ENCODE measurements at places on chromosomes 3 and 15.

GRCh38 chr3:32422943-32423342 lies 31.3 kb downstream of the CMTM7 start:
- no peak for DNase-seq

DNA sequence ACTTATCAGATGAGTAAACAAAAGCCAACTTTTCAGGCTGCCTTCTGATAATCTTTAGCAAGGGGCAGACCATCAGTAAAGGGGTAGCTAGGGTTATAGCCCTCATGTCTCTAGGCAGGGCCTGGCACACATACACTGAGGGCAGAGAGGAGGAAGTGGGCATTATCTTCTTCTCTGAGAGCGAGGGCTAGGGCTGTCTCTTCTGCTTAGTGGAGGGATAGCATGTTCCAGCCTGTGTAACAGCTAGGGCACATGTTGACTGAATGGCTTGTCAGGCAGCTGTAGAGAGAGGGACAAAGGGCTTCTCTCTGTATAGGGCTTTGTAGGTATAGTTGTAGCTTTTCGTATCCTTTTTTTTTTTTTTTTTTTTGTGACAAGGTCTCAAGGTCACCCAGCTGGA lies 17.8 kb downstream of the CRTC3 start:
- DNase-seq: no peak

DNA sequence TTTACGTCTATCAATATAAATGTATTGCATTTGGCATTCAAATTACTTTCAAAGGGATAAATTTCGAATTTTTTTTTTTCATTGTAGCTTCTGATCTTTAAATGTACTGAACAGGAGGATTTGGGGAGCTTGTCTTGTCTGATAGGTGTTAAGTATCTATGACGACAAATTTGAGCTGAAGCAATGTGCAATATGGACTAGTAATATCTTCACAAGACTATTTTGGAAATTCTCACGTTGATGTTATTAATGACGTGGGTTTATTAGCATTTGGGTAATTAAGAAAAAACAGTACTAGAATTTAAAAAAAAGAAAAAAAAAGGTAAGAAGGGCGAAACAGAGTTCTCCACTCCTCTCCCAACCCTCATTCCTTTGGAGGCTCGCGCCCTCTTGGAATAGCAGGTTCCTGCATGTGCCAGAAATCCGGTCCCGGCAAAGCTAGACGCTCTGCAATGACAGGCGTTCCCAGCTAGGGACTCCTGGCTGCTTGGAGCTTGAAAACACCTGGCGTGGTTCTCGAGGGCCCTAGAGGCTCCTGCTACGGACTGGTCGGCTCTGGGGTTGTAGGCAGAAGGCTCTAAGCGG lies 648 bp upstream of the P2RY1 start:
- DNase-seq: no peak

GRCh38 chr3:194250098-194251002 lies 100.8 kb downstream of the CPN2 start:
- DNase-seq: peak; percentile 87

DNA sequence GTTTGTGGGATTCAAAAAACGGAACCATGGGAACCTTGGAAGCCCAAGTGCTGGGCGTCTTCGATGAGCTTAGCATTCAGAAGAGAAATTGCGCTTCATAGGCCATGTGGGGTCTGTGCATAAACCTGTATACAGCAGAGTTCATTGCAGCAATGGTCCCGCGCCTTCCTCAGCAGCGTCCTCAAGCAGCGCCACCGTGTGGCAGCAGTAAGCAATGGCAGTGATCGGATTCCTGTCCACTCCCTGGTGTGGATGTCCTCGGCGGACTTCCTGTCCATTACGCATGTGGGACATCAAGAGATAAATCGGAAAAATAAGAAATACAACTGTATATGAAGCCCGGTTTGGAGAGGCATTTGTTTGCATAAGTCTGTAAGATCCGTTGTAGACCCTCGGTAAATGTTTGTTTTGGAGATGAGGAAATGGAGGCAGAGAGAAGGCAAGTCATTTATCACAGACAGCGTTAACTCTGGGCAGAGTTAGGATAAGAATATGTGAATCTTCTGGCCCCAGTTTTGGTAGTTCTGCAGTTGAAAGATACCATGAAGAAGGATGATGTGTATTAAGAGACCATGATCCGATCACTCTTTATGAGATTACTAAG lies 57.7 kb downstream of the CNTN4 start:
- no peak for DNase-seq

DNA sequence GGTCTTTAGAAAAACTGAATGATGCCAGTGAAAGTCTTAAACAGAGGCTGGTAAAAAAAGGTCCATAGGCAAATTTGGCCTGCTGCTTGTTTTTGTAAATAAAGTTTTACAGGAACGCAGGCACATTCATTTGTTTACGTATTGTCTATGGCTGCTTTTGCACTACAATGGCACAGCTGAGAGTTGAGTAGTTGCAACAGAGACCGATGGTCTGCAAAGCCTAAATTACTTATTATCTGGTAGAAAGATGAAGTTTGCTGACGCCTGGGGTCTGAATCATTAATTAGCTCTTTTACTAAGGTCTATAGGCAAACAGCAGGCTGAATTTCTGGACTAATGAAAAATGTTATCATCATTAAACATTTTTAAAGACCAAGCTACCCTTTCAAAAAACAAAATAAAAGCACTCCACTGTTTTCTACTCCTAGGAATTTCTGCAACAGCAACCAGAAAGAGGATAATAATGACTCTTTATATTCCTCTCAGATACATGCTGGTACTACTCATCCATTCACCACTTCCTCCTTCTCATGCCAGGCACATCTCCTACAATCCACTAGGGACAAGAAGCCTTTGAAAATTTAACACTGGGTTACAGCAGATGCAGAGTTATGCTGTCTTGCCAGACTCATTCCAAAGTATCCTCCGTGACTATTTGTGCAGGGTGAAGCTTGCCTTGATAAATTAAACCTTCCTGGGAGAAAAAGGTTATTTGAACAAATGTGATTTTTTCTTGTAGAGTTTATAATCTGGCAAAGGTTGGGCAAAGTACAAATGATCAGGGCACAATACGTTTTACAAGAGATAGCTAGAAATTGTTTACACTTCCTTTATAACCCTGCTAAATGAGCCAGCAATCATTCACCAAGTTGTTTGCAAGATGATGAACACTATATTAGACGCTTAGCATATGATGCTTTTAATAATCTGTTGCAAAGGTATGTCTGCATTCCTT lies 6.0 kb downstream of the GATM start:
- DNase-seq: no peak

GRCh38 chr3:113105093-113105449 lies 106.3 kb upstream of the BOC start:
- DNase-seq: no peak

- DNase-seq: no peak
Observed at GRCh38 chr15:79572691-79573404, 140.7 kb downstream of the MINAR1 start.

GRCh38 chr3:170171563-170171962 lies 10.0 kb downstream of the PHC3 start:
- no peak for DNase-seq

GRCh38 chr3:4939276-4939675 lies 40.0 kb upstream of the BHLHE40 start:
- no peak for DNase-seq

DNA sequence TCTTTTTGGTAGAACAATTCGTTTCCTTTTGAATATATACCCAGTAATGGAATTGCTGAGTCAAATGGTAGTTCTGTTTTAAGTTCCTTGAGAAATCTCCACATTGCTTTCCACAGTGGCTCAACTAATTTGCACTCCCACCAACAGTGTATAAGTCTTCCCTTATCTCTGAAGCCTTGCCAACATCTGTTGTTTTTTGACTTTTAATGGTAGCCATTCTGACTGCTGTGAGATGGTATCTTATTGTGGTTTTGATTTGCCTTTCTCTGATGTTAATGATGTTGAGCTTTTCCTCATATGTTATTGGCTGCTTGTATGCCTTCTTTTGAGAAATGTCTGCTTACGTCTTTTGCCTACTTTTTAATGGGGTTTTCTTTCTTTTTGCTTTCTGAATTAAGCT lies 270.6 kb upstream of the MEIS2 start:
- DNase-seq: no peak

GRCh38 chr3:171700653-171701052 lies 109.6 kb downstream of the PLD1 start:
- no peak for DNase-seq

GRCh38 chr15:34514251-34514670 lies 69.2 kb downstream of the GOLGA8B start:
- DNase-seq: peak; percentile 6

GRCh38 chr15:96700555-96700954 lies 370.1 kb downstream of the NR2F2 start:
- DNase-seq: no peak

GRCh38 chr3:71063773-71064290 lies 519.7 kb downstream of the FOXP1 start:
- DNase-seq: no peak

DNA sequence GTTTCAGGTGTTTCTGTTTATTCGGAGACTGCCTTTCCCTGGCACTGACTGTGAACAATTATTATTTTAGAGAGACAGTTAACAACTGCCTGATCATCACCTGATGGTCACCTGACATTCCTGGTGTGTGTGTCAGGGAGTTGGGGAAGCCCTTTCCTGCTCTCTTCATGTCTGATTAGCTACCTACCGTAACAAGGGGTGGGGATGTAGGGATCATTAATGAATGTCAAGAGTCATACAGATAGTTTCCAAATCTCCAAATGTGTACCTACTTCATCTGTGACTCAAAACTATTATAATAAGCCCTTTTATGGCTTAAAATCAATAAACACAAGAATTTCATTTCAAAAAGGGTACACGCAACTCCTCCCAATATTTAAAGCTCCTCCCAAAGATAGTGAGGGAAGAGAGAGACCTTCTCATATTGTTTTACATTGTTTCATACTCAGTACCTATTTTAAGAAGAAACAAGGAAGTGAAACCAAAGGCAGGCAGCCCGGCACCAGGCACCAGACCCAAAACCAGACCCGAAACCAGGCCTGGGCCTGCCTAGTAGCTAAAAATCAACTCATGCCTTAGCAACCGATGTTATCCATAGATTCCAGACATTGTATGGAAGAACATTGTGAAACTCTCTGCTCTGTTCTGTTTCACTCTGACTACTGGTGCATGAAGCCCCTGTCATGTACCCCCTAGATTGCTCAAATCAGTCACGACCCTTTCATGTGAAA lies 844.9 kb upstream of the ALCAM start:
- no peak for DNase-seq

- peak; percentile 44 for DNase-seq
Observed at GRCh38 chr3:156665291-156665690, 9.1 kb upstream of the TIPARP start.

GRCh38 chr3:46996689-46997452 lies 17.4 kb downstream of the NBEAL2 start:
- no peak for DNase-seq

DNA sequence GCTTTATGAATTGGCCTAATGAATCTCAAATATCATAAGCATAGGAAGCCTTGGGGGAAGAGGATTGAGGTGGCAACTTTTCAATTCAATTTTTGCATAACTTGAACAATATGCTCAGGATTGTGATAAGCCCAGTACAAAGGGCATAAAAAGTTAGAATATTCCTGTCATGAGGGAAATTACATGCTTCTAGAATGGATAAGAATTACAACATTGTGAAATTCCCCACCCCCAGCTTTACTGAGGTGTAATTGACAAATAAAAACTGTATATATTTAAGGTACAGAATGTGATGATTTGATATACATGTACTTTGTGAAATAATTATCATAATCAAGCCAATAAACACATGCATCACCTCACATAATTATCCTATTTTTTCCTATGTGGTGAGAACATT lies 132.6 kb upstream of the TNIK start:
- no peak for DNase-seq

DNA sequence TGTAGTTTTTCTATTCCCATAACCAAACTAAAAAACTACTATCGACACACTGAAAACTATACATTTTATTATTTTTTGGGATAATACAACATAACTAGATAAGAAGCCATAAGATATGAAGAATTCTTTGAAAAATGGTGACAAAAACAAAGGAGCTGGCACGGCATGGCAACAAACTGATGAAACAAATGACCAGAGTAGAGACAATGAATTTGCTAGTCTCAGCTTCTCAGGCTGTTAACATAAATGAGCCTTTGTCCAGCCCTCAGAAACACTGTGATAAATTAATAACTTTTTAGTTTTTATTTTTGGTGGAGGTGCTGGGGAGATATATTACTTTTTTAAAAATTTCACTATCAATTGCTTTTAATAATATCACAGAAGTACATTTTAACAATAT lies 100.7 kb downstream of the SMARCC1 start:
- no peak for DNase-seq

GRCh38 chr15:33209575-33210481 lies 15.3 kb upstream of the FMN1 start:
- DNase-seq: no peak

DNA sequence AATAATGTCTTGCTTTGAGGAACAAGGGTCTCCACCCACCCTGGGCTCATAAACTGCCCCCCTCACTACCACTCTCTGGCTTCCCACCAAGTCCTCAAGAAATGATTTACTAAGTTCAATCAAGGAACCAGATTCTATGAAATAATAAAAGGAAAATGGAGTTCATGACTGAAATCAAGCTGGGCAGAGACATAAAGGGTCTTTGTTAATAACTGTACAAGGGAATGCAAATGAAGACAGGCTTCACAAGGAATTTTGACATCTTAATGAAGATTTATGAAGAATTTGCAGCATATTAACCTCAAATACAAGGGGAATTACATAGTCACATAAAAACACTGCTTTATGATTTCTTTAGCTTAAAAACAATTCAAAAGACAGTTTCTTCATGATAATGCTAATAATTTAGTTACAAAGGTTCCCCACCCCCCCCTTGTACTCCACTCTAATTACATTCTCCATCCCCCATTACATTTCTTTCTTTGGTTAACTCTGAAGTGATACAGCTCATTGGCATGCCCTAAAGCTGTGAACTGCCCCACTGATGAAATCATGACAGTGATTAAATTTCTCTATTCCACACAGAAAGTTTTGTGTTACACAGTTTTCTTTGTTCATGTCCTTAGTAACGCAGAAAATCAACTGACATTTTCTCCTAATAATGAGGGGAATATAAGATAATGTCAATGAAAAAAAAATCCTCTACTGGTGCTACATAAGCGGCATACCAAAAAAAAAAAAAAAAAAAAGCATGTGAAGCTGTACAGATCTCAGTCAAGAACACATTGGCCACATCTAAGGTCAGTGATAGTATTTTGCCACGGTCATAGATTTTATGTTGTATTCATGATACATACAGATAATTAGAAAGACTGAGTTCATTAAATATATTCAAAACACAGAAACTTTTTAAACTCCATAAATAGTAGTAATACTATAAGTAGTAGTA lies 54.4 kb downstream of the WWTR1 start:
- no peak for DNase-seq

DNA sequence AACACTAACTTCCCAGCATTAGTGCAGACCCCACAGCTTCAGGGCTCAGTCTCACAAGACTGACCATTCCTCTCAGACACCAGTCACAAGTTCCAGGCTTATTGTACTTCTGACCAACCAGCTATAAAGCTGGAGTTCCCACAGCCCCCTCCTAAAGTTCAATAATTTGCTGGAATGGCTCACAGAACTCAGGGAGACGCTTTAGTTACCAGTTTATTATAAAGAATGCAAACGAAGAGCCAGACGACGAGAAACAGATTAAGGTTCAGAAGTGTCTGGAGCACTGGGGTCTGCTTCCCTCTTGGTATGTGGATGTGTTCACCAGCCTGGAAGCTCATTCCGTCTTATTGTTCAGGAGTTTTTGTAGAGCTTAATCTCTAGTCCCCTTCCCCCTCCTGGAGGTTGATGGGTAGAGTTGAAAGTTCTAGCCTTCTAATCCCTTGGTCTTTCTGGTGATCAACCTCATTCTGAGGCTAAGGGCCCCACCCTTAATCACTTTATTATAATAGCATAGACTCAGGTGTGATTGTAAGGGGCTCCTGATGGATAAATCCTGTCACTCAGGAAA lies 4.8 kb upstream of the CSRNP1 start:
- DNase-seq: no peak

- no peak for DNase-seq
Observed at GRCh38 chr3:122681284-122681973, 790 bp downstream of the PARP14 start.
